ENCODE measurements at places on chromosomes 4 and X.
A peak's percentile ranks its signal among the peaks of the same experiment; 100 is the strongest.

DNA sequence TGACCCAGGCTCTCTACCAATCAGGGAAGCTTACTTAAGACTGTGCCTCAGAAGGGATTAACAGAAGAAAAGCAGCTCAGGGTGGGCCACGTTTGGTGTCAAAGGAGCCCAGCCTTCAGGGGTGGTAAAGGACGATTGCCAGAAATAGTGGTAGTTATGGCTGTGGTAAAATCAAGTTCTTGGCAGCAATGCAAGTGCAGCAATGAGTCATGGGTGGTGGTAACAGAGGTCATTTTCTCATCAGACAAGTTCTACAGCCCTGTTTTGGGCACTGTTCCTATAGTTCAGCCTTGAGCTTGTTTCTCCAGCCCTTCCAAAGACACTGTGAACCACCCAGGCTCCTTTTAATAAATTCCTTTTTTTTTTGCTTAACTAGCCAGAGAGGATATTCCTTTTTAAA lies 120.3 kb downstream of the EFHC2 start:
- DNase-seq: no peak

DNA sequence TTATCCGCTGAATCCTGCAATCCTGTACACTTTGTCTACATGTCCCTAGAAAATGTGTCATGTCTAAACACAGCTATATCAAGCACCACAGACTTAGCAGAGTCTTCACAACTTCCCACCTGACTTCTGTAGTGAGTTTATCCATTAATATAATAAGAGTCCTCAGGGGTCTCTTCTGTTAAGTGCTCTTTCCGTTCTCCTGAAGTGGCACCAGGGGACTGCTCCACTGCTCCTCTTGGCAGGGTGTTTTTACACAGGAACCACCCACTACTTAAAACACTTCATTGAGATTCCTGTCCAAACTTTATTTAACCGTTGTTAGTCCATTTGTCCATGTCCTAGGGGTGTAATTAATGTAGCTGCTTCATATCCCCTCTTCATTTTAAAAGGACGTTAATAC lies 1000.4 kb downstream of the STPG2 start:
- DNase-seq: no peak

DNA sequence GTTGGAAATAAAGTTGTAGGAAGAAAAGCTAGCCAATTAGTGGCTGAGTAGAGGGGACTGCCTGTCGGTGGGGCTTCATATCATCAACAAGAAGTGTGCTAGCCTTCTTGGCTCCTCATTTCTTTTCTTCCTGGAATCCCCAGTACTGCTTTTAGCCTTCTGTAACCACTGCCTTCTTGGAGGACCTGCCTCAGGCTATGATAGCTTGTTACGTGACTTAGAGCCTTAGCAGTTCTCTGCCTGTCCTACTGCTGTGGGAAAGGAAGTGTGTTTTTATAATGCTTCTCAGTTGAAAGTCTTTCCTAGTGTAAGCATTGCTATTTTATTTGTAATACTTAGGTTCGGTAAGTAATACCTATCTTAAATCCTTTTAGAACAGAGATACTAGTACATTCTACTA lies 61.9 kb downstream of the LARP1B start:
- no peak for DNase-seq

DNA sequence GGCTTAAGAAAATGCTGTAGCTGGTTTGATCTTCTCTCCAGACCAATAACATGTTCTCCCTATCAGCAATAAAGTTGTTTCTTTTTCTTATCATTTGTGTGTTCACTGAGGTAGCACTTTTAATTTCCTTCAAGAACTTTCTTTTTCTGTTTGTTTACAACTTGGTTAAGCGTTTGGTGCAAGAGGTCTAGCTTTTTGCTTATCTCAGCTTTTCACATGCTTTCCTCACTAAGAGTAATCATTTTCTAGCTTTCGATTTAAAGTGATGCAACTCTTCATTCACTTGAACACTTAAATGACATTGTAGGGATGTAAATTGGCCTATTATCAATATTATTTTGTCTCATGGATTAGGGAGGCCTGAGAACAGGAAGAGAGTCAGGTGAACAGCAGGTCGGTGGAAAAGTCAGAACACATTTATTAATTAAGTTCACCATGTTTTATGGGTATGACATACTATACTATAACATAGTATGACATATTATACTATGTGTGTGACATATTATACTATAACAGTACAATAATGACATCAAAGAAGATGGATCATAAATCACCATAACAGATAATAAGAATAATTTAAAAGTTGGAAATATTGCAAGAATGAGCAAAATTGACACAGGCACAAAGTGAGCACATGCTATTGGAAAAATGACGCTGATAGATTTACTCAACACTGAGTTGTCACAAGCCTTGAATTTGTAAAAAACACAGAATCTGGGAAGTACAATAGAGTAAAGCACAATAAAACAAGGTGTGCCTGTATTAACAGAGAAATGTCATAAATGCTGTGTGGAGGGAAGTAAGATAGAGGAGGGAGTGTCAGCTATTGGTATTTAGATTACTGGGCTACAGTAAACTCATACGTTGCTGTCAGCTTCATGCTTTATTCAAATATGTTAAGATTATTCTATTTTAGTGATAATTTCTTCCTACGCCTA lies 218.6 kb upstream of the SLC7A11 start:
- DNase-seq: no peak

- DNase-seq: no peak
Observed at GRCh38 chr4:86098691-86099090, 261.2 kb downstream of the MAPK10 start.

GRCh38 chr4:19992471-19993093 lies 259.1 kb upstream of the SLIT2 start:
- peak; percentile 51 for DNase-seq

DNA sequence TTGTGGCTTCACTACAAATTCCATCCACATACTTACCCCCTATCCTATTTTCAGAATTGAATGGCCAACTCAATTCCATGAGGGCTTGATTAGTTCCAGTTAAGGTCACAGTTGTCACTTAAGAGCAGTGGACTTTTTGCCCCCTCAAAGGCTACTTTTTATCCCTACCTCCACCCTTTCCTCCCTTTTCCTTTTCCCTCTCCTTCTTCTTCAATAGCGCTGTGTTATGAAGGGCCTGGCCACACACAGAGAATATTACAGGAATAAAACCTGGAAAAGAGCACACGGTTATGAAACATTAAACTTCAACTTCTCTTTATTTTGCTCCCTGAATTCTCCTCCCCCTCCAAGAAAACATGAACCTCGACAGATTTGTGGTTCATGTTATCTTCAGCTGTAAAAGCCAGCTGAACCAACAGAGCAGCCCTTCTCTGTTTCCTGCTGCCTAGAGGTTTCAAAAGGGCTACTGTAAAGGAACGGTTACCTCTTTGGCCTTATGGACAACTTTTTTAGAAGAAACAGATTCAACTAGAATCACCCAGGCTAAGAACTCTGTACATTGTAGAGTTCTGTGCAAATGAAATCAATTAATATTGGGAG lies 87.0 kb upstream of the RPL34 start:
- DNase-seq: peak; percentile 80

DNA sequence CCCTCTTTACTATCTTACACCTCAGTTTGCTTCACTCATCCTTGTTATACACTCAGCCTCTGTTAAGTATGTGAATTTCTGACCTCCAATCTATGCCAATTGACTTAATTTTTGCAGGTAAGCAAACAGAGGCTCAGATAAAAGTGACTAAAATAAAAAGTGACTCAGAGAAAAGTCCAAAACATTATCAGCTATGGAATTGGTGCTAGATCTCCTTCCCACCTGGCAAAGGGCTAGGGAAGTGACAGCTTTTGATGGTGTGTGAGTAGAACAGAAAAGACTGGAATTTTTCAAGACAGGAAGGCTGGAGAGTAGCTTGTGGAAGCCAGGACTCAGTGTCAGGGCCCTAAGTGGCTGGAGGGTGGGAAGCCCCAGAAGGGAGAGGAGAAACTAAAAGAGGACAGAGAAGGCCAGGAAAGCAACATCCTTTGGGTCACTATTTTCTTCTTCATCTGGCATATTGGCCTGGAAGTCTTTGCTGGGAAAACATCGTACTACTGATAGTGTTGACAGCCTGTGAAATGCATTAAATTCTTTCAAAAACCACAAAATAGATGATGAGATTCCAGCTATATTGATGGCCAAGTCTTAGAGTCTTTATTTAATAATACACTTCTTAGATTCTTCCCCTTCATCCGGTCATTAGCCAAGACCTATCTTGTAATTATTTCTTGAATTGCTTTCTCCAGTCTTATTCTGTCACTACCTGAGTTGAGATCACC lies 392.8 kb downstream of the RAPGEF2 start:
- no peak for DNase-seq

DNA sequence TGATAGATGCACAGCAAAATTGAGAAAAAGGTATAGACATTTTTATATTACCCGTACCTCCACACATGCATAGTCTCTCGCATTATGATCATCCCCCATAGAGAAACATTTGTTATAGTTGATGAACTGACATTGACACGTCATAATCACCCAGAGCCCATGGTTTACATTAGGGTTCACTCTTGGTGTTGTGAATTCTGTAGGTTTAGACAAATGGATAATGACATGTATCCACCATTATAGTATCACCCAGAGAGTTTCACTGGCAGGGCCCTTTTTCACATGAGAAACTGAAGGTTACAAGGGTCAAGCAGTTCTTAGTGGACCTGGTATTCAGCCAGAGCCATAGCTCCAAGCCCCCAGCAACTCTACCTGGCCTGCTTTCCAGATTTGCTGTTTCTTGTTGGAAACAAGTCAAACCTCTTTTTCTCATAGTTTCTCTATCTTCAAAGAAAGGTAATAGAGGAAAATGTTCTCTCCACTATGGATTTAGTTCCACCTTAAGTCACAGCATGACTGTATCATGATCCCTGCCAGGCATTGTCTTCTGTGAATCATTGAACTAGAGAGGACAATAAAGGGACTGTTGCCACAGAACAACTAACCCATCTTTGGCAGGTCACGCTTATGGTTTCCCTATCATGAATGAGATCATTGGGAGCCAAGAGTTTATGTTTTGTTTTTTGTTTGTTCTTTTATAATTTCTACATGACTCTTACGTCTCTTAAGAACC lies 64.0 kb downstream of the HHIP start:
- DNase-seq: no peak

GRCh38 chrX:107596651-107597050 lies 31.7 kb upstream of the PRPS1 start:
- DNase-seq: no peak

GRCh38 chr4:182619660-182620059 lies 297.5 kb downstream of the DCTD start:
- DNase-seq: no peak

GRCh38 chrX:69307756-69308155 lies 142.5 kb upstream of the PJA1 start:
- no peak for DNase-seq

- DNase-seq: no peak
Observed at GRCh38 chr4:119029847-119030535, 105.6 kb upstream of the MYOZ2 start.

GRCh38 chr4:3418029-3418762 lies 23.6 kb upstream of the HGFAC start:
- no peak for DNase-seq

DNA sequence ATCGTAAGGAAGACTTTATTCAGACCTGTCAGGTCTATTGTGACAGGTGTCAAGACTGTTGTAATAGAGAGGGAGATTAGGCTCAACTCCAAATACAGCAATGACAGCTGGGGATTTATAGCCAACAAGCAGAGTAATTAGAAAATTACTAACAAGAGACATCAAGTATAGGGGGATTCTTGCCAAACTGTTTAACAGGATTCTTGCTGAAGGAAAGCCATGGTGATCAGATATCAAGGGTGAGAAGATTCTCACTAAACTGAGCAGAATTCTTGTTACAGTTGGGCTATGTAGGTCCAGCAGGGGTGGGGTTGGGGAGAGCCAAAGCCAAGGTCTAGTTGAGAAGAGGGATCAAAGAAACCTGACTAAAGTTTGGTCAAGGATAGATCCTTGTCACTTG lies 461.0 kb upstream of the GALNT7 start:
- no peak for DNase-seq

- DNase-seq: no peak
Observed at GRCh38 chrX:142201113-142201512, 4.0 kb downstream of the MAGEC2 start.

DNA sequence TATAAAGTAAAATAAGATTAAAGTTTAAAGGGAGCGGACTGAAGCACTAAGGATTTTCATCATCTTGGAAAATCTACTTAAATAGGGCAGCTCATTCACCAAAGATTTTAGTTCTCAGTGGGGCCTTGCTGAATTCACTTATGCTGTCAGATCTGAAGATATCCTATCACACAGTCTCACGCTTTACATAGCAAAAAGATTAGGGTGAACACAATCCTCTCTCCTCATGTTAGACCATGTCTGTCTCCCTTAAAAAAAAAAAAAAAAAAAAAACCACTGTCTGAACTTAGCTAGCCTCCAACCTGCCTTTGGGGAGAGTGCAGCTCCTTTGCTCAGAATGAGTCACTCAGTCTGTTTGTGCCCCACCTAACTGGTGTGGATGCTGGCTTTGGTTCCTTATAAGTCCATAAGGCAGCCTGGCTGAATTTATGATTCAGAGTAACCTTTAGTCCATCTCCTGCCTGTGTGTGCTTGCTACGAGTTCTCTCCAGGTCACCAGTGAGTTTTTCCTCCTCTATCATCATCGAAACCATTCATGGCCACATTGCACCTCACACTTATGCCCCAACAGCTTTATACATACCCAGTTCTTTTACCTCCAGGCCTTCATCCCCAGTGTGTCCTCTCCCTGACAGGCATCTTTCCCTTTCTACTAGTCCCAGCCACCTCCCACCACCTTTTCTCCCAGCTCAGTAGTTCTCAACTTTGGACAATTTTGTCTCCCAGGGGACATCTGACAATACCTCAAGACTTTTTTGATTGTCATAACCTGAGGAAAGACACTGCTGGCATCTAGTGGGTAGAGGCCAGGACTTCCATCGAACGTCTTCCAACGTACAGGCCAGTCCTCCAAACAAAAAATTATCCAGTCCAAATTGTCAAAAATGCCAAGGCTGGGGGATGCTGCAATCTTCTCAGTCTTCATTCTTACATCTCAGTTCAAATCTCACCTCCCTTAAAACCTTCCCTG lies 220.7 kb upstream of the EMCN start:
- DNase-seq: no peak

DNA sequence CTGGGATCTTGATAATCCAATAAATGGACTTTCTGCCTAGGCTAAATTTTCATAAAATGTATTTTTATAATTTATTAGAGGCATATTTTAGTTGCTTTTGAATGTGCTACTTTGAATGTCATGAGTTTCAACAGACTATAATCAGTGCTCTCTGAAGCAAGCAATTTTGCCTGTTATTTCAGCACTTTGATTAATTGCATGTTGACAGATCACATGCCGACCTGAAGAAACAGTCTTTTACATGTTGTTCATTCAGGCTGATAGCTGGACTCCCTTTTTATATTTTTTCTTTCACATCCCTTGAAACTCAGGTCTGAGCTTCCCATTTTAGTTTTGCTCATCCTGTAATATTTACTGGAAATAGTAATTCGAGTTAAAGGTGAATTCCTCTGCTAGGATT lies 341.0 kb downstream of the NAP1L3 start:
- no peak for DNase-seq

GRCh38 chr4:180696460-180697092 lies 1546.6 kb upstream of the TENM3 start:
- DNase-seq: no peak

- DNase-seq: no peak
Observed at GRCh38 chr4:110614976-110615352, 7.9 kb downstream of the PITX2 start.
